ENCODE measurements at places on chromosomes 1 and 21.
A peak's percentile ranks its signal among the peaks of the same experiment; 100 is the strongest.

DNA sequence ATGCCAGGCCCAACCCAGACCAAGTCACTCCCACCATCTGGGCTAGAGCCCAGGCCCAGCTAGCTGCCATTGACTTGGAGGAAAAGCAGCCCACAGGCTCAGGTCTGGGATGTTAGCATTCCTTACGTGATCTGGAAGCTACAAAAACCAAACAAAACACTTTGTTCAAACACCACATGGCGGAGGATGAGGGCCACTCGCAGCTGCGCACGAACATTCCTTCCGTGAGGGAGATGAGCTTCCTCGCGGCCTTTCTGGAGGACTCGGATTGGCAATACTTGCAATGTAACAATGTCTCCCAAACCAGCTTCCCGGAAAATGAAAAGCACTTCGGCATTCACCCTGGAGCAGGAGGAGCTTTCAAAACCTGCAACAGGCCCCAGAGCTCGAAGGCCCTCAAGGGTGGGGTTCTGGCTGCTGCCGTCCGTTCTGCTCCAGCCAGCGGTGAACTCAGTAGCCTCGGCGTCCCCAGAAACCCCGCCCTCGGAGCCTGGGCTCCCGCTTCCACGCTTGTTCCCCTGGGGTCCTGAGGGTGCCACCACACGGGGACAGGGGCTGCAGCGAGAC lies 40.5 kb downstream of the COL6A1 start:
- DNase-seq = peak; percentile 54

DNA sequence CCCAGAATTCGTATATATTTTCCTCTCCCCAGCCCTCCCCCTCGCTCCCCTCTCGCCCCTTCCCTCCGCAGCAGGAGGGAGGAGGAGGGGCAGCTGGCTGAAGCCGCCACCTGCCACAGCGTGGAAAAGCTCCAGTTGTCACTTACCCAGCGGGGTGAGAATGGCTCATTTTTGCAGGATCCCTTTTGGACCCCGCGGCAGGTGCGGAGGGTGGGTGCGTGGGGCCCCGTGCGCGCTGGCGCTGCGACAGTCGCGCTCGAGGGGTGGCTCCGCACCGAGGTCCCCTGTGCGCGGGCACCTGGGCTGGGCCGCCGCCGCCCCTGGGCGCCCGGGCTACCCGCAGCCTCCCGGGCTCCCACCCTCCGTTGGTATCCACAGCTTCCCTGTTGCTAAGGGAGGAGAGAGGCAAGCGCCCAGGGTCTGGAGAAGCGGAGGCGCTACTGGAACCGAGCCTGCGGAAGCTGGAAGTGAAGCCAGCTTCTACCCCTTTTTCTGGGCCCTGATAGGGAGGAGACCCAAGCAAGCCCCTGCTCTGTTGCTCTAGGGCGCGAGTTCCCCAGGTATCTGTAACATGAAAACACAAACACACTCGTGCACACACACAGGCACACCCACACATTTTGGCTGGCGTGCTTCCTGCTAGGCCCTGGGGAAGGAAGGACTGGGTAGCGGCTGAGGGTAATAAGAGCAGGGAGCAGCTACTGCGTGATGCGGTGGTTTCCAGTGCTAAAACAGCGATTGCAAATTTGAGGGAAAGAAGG lies at the start of gene ERICH3:
Gene ERICH3, minus strand, starts transcription at position 442 of the 761 bp plus-strand sequence. Its CDS starts 273 bp downstream, at position 169.
- peak; percentile 21 for DNase-seq

GRCh38 chr1:45518910-45519309 lies 2.8 kb downstream of the PRDX1 start:
- no peak for DNase-seq

DNA sequence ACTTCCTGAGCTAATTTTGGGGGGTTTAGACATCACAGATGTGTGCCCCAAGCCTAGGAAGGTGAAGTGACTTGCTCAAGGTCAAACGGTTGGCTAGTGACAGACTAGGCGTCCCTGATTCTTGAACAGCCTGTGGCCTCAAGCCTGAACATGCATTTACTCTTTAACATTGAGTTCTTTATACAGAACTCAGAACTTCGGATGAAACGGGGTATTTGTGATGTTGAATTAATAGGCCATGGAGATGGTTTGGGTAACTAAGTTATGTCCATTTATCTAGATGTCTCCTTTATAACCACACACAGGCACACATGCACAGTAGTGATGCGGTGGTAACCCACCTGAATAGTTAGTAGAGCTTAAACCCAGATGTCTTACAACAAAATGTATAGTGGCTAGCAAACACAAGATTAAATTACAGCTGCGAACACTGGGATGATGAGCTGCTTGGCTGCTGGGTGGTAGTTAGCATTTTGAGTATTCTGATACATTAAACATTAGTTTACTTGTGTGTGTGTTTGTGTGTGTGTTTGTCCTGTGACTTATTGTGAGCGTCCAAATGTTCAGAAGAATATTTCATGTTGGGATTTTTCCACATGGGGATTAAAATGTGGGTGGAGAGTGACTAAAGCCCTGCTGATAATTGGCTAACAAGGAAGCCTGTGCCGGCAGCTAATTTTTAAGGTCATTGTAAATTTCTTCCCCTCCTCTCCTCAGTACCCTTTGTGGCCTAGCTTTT lies 2.3 kb downstream of the ATP1A1 start:
- peak; percentile 64 for DNase-seq

DNA sequence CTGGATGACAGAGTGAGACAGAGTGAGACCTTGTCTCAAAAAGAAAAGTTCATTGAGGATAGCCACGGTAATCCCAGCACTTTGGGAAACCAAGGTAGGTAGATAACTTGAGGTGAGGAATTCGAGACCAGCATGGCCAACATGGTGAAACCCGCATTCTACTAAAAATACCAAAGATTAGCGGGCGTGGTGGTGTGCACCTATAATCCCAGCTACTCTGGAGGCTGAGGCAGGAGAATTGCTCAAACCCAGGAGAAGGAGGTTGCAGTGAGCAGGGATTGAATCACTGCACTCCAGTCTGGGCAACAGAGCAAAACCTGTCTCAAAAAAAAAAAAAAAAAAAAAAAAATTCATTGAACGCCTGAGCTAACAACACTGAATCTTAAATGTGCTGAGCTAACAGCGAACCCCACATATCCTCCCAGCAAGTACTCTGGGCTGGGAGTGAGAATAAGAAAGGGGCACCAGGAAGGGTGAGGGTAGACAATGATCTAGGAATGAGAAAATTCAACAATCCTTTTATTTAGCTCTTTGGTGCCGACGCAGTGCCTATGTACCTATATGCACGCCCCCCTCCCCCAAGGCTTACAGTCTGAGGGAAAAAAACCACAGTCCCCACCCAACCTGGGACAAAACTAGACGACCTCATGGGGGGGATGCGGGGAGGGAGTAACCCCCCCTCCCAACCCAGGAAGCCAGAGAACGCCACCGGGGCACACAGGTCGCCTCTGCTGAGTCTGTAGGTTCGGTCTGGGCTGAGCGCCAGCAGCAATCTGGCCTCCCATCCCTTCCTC lies 1.4 kb upstream of the CACNA1S start:
- no peak for DNase-seq

- peak; percentile 85 for DNase-seq
These were observed 80.9 kb downstream of the COLGALT2 start for GRCh38 chr1:183956559-183957188.

- no peak for DNase-seq
These were observed 119.0 kb upstream of the USP24 start for GRCh38 chr1:55334160-55334559.

GRCh38 chr1:232921381-232921780 lies 29.0 kb upstream of the NTPCR start:
- peak; percentile 39 for DNase-seq

GRCh38 chr1:38082769-38083263 lies 36.2 kb upstream of the POU3F1 start:
- no peak for DNase-seq

GRCh38 chr1:66271904-66272254 lies 262.1 kb upstream of the SGIP1 start:
- peak; percentile 84 for DNase-seq

DNA sequence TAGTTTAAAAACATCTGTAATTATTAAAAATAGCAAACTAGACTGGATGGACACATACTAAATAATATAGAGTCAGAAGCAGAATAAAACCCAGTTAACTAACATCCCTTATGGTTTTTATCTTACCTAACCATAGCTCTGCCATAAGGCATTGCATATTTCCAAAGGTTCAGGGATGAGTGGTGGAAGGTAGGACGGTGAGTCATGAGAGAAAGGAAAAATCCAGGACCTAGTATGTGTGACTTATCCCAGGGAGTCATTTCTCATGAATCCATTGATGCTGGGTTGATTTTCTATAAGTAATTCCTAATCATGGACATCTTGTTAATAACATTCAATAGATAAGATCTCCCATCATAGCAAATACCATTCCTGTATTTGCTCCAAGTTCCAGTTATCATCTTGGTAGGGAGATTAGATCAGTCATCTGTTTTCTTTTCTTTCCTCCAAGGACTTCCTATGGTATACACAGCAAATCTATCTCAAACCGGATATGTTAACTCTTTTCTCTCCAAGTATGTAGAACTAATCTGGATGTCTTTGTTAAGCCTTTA lies 490.7 kb upstream of the B3GALT2 start:
- no peak for DNase-seq

DNA sequence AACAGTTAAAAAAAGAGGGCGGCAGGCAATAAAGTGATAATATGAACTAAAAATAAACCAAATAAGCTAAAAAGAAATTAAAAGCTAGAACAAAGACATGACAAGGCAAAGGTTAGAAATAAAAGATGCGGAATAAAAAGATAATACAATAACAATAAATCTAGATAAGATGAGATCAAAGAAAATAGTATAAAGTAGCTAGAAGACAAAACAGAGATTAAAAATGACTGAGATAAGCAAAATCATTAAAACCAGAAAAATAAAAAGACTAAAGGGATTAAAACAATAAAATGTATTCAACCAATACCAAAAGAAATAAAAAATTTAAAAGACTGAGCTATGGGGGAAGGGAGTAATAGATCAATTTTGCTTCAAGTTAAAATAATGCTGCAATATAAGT lies 10.8 kb upstream of the SOX13 start:
- no peak for DNase-seq

- no peak for DNase-seq
These were observed 82.2 kb downstream of the FAM78B start for GRCh38 chr1:166084613-166085012.

DNA sequence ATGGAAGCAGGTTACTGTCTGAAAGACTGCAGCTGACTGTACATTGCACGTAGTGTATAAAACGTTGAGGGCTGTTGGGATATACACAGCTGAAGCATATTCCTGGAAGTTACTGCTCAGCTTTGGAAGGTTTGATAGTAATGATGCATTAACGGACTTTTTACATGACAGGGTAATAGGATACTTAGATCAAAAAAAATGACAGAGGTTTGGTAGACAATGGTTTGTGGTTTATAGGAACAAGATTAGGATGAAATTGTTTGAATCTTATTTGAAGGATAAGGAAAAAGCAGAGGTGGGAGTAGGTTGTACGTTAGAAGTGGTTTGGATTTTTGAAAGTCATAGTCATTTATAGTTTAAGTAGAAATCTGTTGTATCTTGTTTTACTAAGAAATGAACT lies 33.0 kb downstream of the ADGRL2 start:
- DNase-seq = no peak

DNA sequence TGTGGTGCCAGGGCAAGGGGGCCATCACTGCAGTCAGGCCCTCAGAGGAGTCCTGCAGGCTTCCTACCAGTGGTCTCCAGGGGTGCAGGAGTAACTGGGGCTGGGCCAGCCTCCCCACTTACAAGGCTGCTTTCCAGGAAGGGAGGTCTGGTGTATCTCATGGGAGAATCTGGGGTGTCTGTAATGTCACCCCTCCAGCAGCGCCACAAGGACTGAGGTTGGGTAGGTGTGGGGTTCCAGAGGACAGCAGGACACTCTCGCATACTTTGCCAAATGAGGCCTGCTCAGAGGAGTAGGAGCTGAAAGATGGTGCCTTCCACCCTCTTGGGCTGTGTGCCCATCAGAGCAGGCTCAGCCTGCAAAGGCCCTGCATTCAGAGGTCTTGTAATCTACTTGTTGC lies 46.9 kb downstream of the TNNT2 start:
- no peak for DNase-seq

- DNase-seq = peak; percentile 9
These were observed 738 bp upstream of the TRIM11 start for GRCh38 chr1:228407106-228408040.

GRCh38 chr1:22500471-22500870 lies 48.8 kb downstream of the ZBTB40 start:
- peak; percentile 36 for DNase-seq

GRCh38 chr1:152165286-152166077 lies 6.5 kb upstream of the RPTN start:
- no peak for DNase-seq

DNA sequence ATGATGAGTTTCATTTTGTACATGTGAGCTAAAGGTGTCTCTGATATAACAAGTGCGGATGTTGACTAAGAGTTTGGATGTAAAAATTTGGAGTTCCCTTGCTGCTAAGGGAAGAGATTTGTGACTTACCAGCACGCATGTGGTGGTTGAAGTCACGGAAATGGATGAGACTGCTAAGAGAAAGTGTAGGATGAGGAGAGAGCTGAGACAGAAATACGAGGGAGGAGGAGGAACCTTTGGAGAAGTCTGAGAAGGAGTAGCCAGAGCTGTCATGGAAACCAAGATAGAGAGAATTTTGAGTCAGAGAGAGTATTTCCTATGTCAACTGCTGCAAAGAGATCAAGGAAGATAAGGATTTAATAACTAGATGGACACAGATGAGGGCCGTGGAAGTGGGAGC lies 106.5 kb upstream of the COL24A1 start:
- DNase-seq = no peak

DNA sequence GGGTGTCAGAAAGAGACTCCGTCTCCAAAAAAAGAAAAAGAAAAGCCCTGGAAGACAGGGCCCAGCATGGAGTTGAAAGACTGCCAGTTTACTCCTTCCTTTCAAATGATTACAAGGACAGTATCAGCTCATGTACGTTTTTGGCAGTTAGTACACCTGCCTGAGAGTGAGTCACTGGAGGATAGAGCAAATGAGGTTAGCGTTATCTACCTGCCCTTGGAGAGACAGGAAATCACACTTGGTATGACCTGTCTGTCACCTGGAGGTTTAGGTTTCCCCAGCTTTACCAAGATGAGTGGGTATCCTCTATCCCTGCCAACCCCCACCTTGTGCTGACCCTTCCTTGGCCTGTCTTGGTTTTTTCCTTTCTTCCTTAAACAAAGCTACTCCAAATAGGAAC lies 96.8 kb upstream of the BMP8A start:
- no peak for DNase-seq

GRCh38 chr1:202615501-202616354 lies 94.5 kb downstream of the SYT2 start:
- DNase-seq = peak; percentile 43

- DNase-seq = no peak
These were observed 2.8 kb downstream of the BATF3 start for GRCh38 chr1:212696721-212697331.

DNA sequence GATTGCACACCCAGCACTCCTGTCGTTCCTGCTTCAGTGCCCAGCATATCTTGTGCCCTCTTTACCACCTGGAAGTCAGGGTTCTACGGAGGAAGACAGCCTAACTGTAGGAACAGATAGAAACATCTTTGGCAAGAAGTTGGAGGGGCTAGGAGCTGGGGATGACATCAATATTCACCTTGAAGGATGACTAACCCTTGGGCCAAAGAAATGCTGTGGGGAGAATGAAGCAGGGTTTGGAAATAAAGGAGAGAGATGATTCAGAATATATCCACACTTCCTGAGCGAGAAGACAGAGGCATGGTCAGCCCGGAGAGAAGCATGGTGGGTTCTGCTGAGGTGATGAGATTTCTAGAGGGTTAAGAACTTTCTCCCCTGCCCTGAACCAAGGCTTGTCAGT lies 4.6 kb upstream of the NKAIN1 start:
- peak; percentile 61 for DNase-seq

Measured in GM23248 (cell line).